ENCODE measurements at places on chromosomes 7 and 10.

GRCh38 chr10:35058134-35058533 is 32.0 kb downstream of the CUL2 start:
- DNase-seq: no peak

DNA sequence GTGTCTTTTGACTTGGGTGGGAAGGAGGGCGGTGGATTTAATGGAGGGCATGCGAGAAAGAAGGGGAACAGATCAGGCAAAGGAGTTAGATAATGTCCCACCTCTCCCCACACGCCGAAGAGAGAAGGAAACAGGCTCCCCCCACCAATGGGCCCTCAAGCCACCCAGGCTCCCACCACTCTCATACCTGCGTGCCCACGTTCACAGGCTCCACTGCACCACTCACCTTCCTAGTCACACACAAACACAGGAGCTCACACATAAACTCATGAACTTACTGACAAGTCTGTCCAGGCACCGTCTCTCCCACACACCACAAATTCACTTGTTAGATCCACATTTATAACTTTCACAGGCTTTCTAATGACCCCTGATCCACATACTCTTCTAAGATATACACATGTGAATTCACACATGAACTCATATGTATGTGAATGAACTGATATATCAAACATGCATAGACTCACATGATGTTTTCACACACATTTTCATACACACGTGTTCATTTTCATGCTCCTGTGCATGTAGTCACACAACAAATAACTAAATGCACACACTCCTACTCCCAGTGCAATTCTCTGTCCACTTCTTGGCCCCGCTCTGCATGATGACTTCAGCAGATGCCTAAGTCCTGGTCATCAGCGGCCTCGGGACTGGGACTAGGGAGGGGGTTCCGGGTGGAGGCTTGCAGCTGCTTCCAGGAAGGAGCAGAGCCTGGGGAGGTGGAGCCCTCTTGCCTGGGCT is 1.5 kb downstream of the LZTS2 start:
- DNase-seq: no peak

DNA sequence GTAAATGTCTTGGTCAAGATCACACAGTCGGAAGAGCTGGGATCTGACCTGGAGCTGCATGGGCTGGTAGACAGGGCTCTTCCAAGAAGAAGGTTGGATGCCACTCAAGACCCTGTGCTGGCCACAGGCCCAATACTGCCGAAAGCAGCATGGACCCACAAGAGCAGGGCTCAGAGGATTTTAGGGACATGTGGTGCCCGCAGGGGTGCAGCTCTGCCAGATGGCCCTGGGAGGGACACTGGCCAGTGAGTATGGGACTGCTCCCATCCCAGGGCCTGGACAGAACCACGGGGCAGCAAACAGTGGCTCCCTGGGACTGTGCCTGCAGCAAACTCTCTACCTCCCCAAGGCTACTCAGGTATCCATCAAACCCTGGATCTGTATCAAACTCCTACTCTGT is 12.4 kb downstream of the MAT1A start:
- no peak for DNase-seq

GRCh38 chr10:4239186-4239585 is 454.2 kb upstream of the KLF6 start:
- DNase-seq: no peak

DNA sequence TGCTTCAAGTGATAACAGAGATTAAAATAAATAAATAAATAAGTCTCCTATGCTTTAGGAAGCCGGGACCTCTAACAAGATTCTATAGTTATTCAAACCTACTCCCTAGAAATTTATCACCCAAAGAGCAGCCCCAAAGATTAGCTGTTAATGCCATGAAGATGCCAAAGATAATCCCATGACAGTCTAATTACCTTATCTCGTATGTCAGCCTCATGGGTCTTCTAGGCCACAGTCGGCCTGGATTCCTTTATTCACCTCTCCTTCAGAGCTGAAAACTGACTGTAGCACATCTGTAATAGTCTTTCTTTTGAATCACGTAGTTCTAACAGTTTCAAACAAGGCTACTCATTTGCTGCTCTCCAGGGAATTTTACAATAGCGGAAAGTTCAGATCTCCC is 24.2 kb downstream of the COL1A2 start:
- DNase-seq: no peak

- DNase-seq: no peak
Observed at GRCh38 chr10:27819781-27820531, 74.3 kb upstream of the MKX start.

GRCh38 chr10:130432850-130433249 is 296.7 kb downstream of the GLRX3 start:
- DNase-seq: no peak

GRCh38 chr7:71721742-71722141 is 589.8 kb downstream of the GALNT17 start:
- DNase-seq: no peak

GRCh38 chr10:58780476-58780875 is 267.8 kb downstream of the BICC1 start:
- no peak for DNase-seq

DNA sequence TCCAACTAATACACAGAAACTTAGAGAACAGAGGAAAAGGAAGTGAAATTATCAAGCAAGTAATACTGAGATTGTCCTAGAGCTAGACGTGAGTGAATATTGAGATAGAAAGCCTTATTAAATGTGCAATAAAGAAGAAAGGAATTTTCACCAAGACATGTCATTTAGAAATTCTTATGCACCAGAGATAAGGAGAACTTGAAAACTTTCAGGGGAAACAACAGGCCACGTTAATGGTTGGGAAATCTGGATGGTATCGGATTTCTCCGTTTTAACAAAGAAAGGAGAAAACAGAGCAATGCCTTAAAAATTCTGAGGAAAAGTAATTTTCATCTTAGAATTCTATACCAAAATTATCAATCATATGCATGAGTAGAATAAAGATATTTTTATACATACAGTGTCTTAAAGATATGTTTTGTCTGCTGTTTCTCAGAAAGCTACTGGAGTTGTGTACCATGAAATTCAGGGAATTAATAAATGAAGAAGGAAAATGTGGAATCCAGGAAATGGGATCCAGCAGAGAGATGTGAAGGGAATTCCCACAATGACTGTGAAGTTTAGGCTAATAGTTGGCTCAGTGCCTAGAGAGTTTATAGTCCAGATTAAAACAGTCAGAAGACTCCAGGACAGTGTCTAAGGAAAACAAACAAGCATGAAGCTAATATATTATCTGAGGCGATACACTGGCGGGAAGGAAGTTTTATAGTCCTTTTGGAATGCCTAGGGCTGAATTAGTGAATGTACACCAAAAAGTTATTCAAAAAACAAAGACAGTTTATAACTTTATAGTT is 159.5 kb downstream of the PPP1R9A start:
- DNase-seq: no peak

GRCh38 chr7:5381071-5381772 is 42.4 kb downstream of the TNRC18 start:
- DNase-seq: no peak

GRCh38 chr7:131618391-131618790 is 62.0 kb upstream of the PODXL start:
- no peak for DNase-seq

GRCh38 chr7:1592299-1592871 is 22.6 kb upstream of the PSMG3 start:
- DNase-seq: no peak

GRCh38 chr7:90654718-90655427 is 58.8 kb downstream of the CDK14 start:
- DNase-seq: no peak

- no peak for DNase-seq
Observed at GRCh38 chr7:99124236-99124635, 19.7 kb downstream of the SMURF1 start.

DNA sequence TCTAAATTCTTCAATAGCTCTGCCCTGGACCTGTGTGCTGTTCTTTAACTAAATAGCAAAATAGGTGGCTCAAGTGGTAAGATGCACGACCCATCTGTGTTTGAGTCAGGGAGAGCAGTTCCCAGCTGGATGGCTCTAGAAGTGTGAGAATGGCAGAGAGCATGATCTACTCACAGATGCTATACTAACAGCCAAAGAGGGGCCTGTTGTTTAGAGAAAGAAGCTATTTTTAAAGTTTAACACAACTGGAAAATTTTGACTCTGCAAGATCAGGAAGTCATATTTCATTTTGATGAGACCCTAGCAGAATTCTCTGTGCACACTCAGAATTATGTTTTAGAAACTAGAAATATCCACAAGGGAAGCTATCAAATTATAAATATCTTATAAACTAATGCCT is 87.4 kb upstream of the PIP4K2A start:
- no peak for DNase-seq

DNA sequence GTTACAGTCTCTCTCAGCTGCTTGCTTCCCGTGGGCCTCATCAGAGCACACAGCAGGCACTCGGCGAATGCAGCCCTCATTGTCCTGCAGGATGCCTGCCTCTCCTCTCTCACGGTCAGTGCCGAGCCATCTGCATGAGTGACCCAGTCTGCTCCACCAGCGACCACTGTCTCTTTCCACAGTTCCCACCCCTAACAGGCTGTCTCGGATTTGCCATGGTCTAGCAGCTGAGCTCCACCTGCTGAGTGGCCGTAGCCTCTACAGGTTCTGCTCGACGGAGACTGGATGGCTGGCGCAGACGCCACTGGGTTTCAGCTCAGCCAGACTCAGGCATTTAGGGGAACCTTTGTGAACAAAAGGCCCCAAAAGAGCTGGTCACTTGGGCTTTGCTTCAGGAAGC is 209.4 kb upstream of the FOXK1 start:
- no peak for DNase-seq

GRCh38 chr10:17649836-17650235 is 5.9 kb downstream of the STAM start:
- no peak for DNase-seq

GRCh38 chr7:24119852-24120251 is 164.1 kb upstream of the NPY start:
- no peak for DNase-seq

GRCh38 chr10:112531421-112531820 is 84.4 kb downstream of the VTI1A start:
- no peak for DNase-seq

- DNase-seq: no peak
Observed at GRCh38 chr7:142862786-142863400, 8.0 kb downstream of the EPHB6 start.

- DNase-seq: no peak
Observed at GRCh38 chr7:15308821-15309220, 253.0 kb downstream of the AGMO start.

- DNase-seq: no peak
Observed at GRCh38 chr10:93993414-93993781, 333 bp upstream of the PLCE1 start.

GRCh38 chr7:40680657-40681056 is 545.9 kb downstream of the SUGCT start:
- peak; percentile 4 for DNase-seq

GRCh38 chr7:24441314-24442027 is 131.8 kb upstream of the PALS2 start:
- no peak for DNase-seq

GRCh38 chr7:67344481-67345193 is 348.0 kb downstream of the TYW1 start:
- no peak for DNase-seq

GRCh38 chr7:137587326-137587725 is 243.8 kb upstream of the PTN start:
- DNase-seq: no peak

DNA sequence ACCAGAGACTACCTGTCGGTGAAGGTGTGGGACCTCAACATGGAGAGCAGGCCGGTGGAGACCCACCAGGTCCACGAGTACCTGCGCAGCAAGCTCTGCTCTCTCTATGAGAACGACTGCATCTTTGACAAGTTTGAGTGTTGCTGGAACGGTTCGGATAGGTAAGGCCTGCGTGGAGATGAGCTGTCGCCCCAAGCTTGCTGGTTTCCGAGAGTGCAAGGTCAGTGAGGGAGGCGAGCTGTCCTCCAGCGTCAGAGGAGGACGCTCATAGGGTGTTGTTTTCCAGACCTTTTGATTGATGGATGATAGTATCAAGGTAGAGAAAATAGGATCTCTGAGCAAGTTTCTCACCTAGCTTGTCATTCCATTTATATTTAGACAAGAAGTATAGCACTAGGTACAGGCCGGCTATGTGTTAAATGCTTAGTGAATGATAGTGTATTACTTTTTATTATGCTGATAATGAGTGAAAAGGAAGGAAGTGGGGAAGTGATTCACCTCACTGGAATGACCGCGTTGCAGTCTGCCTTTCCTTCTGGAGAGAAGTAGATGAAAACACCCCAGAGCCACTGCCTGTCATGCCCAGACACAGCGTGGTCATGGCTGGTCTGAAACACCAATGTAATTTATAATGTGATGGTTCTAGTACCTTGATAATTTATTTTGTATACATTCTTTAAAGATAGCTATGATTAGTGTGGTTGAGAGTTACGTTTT is 33.9 kb downstream of the BNIP3 start:
- no peak for DNase-seq

GRCh38 chr10:123380491-123381085 is 226.4 kb downstream of the BUB3 start:
- DNase-seq: no peak

- no peak for DNase-seq
Observed at GRCh38 chr10:77455561-77455960, 182.0 kb downstream of the KCNMA1 start.

GRCh38 chr10:80598084-80598798 is 60.5 kb downstream of the SH2D4B start:
- DNase-seq: no peak

DNA sequence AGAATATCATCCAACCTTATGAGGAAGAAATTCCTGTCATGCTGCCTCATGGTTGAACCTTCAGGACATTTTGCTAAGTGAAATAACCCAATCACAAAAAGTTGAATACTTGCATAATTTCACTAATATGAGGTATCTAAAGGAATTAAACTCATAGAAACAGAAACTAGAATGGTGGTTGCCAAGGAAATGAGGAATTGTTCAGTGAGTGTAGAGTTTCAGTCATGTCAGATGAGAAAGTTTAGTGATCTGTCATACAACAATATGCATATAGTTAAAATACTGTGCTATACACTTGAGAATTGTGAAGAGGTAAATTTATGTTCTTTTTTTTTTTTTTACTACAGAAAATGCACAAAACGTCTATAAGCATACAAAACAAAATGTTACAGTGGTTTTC is 60.7 kb downstream of the R3HCC1L start:
- DNase-seq: no peak

DNA sequence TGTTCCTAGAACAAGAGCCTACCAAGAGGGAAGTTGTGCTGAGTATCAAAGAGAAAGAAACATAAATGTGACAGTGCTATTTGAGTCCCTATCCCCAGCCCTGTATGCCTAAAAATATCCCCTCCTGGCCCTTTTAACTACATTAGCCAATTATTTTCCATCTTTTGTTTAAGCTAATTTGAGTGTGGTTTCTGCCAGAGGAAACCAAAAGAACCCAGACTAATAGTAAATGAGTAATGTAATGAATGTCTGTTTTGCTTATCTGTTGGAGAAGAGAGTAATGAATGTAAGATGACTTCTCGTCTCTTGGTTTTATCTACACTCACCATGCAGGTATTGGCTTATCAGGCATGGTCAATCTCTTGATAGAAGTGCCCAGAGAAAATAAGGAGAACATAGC is 134.4 kb upstream of the CDK1 start:
- DNase-seq: no peak
